ENCODE measurements at places on chromosomes 4 and X.

- DNase-seq, result peak; percentile 53
Measured at GRCh38 chr4:113643505-113643904, 118.0 kb downstream of the CAMK2D start.

DNA sequence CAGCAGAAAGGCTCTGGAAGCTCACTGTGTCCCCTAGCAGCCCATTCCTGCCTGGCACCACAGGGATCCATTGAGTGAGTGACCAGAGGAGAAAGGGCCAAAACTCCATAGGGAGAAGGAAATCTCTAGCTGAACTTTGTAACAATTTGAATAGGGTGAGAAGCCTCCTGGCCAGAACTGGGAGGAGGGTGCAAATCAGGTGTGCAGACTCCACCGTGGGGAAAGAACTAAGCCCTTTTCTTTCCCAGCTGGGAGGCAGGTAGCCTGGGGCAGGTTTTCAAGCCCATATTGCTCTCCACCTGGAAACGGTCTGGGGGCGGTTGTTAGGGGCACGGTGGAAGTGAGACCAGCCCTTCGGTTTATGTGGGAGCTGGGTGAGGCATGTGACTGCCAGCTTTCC lies 227.2 kb downstream of the SNCA start:
- DNase-seq, result no peak

- no peak for DNase-seq
Measured at GRCh38 chr4:65341557-65341956, 328.7 kb downstream of the EPHA5 start.

- DNase-seq, result peak; percentile 2
Measured at GRCh38 chrX:18210470-18210869, 10.2 kb downstream of the BEND2 start.

DNA sequence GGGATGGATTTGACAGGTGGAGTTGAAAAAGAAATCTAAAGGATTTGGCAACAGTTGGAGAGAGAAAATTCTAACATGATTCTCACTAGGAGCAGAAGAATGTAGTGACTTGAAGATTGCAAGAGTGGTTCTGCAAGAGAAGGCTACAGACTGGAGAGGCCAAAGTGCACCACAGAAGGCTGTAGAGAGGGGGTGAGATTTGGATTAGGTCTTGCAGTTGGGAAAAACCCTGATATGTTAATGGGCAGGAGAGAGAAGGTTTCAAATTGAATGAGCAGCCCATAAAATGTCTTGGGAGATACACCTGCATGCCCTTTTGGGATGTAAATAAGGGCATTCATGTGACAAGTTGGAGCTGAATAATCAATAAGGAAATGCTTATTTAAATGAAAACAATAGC lies 14.7 kb upstream of the VEGFD start:
- DNase-seq, result no peak

DNA sequence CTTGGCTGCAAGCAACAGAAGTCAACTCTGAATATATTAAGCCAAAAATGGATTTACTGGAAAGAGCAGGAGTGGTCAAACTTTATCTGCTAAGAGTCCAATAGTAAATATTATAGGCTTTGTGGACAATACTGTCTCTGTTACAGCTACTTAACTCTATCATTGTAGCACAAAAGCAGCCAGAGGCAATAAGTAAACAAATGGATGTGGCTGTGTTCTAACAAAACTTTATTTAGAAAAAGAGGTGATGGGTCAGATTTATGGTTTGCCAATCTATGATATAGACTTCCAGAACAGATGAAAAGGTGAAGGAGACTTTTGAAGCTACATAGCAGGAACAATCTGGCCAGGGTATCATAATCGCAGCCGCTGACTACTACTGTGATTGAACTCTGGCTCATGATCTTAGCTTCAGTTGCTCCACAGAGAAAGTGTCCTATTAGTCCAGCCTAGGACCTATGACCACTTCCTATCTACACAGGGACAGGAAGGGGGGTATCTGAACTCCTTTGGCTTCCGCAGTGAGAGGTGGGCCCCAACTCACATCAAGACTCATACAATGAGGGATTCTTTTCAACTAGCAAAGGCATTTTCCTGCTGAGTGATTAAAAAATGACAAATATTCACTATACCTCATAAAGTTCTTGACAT lies 154.9 kb downstream of the ATG4A start:
- DNase-seq, result no peak

DNA sequence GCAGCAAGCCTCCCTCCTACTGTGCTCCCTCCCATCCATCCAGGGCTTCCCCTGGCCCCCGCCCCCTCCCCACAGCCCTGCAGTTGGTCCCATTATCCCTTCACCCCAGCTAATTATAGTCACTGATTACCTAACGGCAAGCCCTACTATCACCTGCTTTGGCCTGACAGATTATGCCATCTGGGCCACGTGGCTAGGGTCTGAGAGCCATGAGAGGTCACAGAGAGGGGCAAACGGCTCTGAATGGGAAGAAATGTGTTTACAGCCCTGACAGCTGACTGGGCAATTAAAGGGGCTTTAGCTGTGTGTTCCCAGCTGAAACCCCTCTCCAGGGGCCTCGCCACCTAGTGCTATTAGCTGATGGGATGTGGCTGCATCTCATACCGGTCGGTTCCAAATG lies 134.4 kb upstream of the CPEB2 start:
- no peak for DNase-seq

GRCh38 chr4:152232271-152232670 lies 303.6 kb downstream of the FBXW7 start:
- no peak for DNase-seq

- no peak for DNase-seq
Measured at GRCh38 chr4:6620891-6621555, 19.5 kb upstream of the MRFAP1 start.

- no peak for DNase-seq
Measured at GRCh38 chrX:1502241-1502640, 34.7 kb downstream of the P2RY8 start.

DNA sequence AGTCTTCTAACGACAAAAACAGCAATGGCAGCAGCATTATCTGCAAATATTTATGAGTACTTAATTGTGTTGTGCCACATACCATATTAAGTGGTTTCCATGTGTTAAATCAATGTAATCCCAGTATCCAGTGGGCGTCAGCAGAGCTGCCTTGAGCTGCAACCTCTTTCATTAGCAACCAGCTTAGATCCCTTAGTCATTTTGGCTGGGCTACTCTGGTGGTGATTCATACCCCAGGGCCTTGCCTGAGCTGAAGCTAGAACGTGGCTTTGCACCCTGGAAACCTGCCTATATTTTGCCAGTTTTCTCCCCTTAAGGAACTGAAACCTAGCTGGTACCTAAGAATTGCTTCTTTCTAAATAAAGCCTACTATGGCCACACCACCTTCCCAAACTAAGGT lies 474.3 kb upstream of the FTHL17 start:
- DNase-seq, result peak; percentile 72

GRCh38 chr4:10577018-10577417 lies 107.5 kb downstream of the CLNK start:
- no peak for DNase-seq

GRCh38 chrX:10017872-10018271 lies 50.7 kb downstream of the CLDN34 start:
- peak; percentile 75 for DNase-seq

- DNase-seq, result no peak
Measured at GRCh38 chr4:189374176-189374575, 566.5 kb upstream of the FRG1 start.

GRCh38 chr4:78155616-78156105 lies 98.5 kb downstream of the FRAS1 start:
- DNase-seq, result no peak

- peak; percentile 1 for DNase-seq
Measured at GRCh38 chrX:105610411-105610810, 211.9 kb upstream of the NRK start.

DNA sequence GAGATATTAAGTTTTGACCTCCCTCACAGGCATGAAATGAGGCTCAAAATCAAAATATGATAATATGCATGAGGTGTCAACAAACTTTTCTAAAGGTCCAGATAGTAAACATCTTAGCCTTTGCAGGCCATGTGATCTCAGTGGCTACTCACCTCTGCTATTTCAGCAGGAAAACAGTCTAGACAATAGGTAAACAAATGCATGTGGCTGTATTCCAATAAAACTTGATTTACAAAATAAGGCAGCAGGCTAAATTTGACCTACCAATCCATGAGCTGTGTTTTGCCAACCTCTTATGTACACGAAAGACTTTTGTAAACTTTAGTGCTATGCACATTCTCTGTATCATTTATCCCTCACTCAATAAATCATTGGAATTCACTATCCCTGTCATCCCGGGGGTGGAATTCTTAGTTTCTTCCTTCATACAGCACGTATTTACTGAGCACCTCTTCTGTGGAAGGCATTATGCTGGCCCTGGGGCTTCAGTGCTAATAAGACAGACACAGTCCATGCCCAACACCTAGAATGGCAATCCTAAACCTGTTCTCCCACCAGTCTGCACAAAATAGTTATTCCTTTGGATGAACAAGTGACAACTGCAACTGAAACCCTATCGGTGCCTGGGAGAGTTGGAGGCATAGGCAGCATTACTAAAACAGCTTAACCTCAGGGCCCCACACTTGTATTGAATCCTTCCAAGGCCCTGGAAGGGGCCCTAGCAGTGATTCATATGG lies 19.9 kb downstream of the MAGEB17 start:
- DNase-seq, result no peak

GRCh38 chr4:30281986-30282385 lies 438.2 kb upstream of the PCDH7 start:
- DNase-seq, result no peak

GRCh38 chrX:78119521-78120227 lies 15.6 kb downstream of the PGK1 start:
- DNase-seq, result peak; percentile 20

- DNase-seq, result no peak
Measured at GRCh38 chr4:73411731-73412414, 7.8 kb downstream of the ALB start.

- no peak for DNase-seq
Measured at GRCh38 chr4:97374526-97374925, 768.8 kb downstream of the STPG2 start.

DNA sequence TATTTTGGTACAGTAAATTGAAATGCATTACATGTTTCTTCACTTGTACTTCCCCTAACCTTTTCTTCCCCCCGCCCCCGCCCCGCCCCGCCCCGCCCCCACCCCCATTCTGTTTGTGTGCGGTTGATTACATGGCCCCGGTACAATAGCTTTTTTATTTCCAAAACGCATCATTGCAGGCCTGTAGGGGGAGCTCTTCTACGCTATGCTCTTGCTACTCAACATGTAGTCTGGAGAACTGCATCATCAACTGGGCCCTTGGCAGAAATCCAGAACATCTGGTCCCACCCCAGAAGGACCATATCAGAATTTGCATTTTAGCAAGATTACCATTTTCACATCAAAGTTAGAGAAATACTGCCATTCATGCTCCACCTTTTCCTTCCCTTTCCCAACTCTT lies 333.3 kb upstream of the DDX53 start:
- peak; percentile 43 for DNase-seq
